ENCODE measurements at places on chromosomes 1 and 21.

GRCh38 chr1:220371324-220371723 lies 99.1 kb upstream of the RAB3GAP2 start:
- no peak for DNase-seq

GRCh38 chr1:243507672-243508302 lies 251.9 kb downstream of the SDCCAG8 start:
- no peak for DNase-seq

DNA sequence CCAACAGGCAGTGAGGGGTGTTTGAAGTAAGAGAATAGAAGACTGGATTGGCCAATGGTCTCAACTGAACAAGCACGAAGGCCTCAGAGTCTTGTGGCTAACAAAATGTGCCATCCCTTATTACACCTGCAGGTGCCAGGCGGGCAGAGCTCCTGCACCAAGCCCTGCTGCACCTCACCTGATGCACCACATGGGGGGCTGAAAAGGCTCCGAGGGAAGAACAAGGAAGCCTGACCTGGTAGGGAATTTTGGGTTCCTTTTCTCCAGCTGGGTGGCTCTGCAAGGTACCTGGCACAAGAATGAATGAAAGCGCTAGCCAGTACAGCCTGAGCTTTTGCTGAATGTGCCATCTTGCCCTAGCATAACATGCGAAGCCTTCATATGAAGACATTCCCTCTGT lies 9.7 kb downstream of the HSD3B1 start:
- DNase-seq = no peak

DNA sequence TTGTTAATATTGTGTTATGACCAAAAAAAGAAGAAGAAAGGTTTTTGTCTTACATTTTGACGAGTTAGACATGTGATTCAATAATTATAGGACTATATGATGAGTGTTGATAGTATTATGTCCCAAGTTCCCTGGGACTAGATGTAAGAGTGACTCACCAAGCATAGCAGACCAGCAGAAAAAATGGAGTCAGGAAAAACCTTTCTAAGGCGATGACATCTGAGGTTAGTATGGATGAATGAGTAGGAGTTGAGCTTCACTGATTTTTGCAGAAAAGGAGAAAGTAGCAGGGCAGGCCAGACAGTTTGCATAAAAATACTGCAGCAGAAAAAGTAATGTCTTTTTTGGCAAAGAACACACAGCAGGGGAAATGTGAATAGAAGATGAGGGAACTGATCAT lies 1041.3 kb upstream of the ADGRL4 start:
- DNase-seq = no peak

DNA sequence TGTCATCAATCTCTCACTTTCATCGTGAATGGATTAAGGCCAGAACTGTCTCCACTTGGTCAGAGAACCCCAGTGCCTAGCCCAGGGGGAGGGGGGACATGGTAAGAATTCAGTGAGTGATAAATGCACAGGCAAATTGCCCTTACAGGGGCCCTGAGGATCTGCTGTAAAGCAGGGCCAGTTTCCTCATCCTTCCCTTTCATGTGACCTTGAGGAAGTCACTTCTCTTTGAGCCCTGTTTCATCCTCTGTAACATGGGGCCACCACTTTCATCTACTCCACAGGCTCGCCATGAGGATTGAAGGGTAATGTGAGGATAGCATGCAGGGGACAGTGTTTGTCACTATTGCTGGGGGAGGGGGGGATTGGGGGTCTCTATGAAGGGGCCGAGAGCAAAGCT lies 28.1 kb upstream of the C1QA start:
- DNase-seq = no peak

GRCh38 chr1:195697130-195697529 lies 911.1 kb downstream of the KCNT2 start:
- no peak for DNase-seq

GRCh38 chr21:41779659-41780058 lies 12.8 kb upstream of the RIPK4 start:
- peak; percentile 68 for DNase-seq

DNA sequence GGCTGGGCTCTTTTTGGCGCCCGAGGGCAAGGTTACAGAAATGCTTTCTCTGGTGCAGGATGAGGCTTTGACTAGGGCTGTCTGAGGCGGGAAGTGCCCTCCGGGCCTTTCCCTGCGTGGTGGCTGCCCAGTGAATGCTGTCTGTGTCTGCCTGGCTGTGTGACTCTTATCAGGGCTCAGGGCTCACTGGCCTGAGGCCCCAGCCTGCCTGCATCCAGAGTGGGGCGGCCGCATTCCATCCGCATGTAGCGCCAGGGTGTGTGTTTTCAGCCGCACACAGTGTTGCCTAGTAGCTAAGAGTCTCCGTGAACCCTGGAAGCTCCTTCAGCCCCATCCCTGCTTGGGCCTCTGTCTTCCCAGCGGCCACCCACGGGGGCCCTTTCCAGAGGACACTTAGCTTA lies 59.1 kb downstream of the FAAP20 start:
- no peak for DNase-seq

DNA sequence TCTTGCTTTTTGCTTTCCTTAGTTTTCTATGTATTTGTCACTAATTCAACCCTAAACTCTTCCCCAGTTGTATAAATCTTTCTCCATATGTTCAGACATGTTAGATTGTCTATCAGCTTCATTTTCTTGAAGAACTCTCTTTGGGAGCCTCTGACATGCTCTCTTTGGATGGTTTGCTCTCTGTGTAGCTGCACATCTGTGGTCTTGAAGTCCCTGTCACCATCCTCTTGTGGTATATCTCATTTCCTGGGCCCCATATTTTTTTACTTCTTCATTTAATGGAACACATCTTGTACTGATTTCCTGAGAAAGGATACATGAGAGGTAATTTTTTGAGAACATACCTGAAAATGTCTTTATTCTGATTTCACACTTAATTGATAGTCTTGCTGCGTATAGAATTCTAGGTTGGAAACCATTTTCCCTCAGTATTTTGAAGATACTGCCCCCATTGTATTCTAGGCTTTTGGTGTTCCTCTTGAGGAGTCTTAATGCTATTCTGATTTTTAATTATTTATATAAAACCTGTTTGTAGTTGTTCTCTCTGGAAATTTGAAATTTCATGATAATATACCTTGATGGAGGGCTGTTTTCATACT lies 72.6 kb downstream of the ST3GAL3 start:
- DNase-seq = no peak

DNA sequence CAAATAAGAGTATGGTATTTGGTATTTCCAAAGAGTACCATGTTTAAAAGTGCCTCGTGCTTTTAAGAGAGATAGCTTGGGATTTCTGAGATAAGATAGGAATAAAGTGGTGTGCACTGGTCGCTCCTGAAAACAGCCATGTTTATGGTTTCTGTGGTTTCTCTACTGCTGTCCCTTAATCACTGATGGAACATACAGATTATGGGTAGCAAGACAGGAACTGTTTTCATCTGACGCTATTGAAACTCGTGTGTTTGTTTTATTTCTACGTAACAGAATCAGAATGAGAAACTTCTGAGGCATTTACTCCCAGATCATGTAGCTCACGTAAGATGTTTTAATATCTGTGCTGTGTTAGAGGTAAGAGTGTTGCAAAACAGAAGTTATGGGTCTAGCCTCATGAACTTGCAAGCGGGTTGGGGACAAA lies 126.0 kb downstream of the KIAA0319L start:
- DNase-seq = no peak

- peak; percentile 75 for DNase-seq
Observed at GRCh38 chr1:62247391-62248168, 52.9 kb downstream of the L1TD1 start.

DNA sequence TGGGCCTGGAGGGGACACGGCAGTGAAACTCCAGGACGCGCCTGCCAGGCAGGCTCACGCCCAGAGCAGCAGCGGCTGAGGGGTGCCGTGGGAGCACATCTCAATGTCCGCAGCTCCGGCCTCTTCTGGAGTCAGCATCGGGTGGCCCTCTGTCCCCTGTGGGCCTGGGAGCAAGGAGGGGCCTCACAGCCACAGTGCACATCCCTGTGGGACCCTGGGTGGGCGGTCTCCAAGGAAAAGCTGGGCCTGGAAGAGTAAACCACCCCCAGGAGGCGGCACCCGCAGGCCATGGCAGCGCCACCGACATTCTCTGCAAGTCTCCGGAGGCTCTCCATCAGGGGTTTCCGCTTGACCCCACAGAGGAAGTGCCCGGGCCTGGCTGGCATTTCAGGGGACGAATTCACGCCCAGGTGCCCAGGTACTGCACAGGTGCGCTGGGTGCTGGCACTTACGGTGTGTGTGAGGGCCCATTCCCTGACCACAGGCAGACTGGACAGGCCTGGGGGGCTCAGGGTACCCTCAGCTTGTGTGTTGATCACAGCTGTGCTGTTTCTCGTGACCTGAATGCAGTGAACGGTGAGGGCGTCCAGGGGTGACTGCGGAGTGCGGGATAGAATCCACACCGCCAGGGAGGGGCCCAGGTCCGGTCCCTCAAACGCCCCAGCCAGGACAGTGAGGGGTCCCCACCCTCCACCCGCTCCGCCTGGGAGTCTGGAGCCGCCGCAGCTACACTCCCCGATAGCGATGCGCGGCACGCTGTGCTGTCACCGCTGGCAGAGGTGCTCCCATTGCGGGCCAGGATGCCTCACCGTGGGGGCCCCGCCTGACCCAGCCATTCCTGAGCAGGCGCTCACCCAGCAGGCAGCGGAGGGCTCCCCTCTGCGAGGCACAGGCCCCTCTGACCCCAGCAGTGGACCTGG lies 16.6 kb upstream of the RNF223 start:
- no peak for DNase-seq

DNA sequence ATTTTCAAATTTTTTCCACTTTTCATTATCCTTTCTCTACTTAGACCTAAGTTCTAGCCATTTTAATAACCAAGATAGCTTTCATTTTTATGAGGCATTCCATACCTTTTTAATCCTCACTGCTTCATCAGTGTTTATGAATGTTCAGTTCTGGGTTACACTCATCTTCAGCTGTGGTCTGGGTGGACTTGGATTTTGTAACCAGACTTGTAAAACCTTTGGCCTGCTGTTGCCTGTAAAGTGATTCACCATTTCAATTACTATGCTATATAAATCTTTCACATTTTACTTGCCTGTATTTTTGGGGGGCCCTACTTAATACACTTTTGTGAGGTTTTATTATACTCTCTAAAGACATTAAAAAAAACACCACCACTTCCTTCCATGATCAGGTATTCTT lies 46.2 kb downstream of the USP25 start:
- no peak for DNase-seq

GRCh38 chr1:23441446-23442148 lies 17.0 kb upstream of the TCEA3 start:
- DNase-seq = no peak

GRCh38 chr1:244324176-244324883 lies 127.4 kb downstream of the ADSS2 start:
- no peak for DNase-seq

GRCh38 chr1:237851210-237851845 lies 39.4 kb downstream of the ZP4 start:
- no peak for DNase-seq

DNA sequence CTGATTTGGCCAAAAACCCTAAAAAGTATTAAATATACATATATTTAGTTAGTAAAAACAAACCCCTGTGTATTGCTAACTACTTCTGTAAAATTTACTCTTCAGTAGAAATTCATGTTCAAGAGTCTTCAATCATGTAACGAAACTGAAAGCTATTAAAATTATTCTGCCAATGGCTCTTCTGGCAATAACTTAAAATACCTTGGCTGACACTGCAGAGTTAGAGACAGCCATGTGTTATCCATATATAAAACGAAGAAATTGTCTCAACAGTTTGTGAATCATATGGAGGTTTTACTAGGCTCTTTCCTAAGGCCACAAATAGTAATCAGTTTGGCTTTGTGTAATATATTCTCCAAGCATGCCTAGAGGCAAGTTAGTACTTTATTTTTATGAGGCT lies 357.2 kb downstream of the COL11A1 start:
- DNase-seq = no peak

GRCh38 chr1:222750651-222751050 lies 13.6 kb downstream of the FAM177B start:
- DNase-seq = no peak

DNA sequence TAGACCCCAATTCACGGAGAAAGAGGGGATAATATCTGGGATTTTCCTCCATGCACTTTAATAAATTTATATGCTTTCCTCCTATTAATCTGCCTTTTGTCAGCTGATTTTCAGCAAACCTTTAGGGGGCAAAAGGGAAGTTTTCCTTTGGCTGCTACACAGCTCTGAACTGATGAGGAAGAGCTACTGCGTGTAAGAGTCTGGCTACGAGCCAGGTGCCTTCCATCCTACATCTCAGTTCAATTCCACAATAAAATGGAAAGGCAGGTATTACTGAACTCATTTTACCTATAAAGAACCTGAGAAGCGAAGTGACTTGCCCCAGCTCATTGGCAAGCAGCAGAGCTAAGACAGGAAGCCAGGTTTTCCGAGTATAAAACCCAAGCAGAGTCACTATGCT lies 28.3 kb upstream of the ZNF326 start:
- no peak for DNase-seq

DNA sequence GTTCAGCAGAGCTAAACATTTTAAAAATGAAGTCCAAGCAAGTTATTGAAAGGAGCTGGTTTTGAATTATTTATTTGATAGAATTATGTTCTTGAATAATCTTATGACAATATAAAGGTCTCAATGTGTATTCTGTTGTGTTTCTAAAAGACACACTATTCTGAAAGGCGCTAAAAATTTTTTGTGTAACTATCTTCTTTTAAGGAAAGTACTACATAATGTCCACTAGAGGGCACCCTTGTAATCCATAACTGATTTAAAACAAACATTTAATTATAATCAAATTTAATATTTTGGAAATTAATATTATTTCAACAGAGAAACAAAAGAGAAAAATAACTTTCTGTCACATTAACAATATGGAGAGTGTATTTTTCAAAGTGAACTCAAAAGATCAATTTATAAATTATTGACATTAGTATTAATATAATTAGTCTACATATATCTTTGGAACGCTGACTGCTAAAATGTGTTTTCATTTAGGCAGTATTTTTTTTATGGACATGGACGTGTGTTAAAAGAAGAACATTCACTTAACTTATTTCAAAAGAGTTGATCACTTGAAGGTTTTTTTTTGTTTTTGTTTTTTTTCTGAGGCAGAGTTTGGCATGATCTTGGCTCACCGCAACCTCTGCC lies 248.4 kb downstream of the DENND1B start:
- DNase-seq = peak; percentile 41

- DNase-seq = peak; percentile 23
Observed at GRCh38 chr1:67958472-67958871, 92.0 kb downstream of the DIRAS3 start.

- DNase-seq = no peak
Observed at GRCh38 chr1:230064283-230064682, 2.8 kb upstream of the GALNT2 start.

DNA sequence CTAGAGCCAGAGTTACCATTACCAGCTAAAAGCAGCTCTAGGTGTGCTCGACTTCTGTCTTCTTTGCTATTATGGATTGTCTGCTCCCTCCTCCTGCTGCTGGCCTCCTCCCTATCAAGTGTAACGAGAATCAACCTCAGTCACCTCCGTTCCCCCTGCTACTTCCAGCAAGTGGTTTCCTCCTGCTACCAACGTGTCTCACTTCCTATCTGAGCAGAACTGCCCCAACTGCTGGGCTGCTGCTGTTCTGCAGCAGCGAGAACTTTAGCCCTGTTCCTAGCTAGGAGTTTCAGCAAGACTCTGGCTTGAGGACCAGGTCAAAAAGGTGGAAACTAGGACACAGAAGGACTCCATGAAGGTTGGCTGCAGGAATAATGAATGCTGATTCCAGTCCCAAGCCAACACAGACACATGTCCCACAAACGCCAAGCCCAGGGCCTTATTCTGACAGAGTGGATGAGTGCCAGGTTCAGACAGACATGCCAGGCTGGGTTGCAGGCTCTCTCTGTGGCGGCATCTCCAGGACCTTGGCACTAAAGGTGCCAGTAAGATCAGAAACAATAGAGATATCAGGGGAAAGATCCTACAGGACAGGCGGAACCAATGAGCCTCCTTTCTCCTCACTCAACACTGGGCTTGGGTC lies 46.9 kb downstream of the CD34 start:
- no peak for DNase-seq

GRCh38 chr1:221810406-221810805 lies 68.5 kb upstream of the DUSP10 start:
- no peak for DNase-seq

Measured in NCI-H146 (cell line).